ENCODE measurements at places on chromosomes 1 and 21.

GRCh38 chr1:175409938-175410337 is 217.4 kb upstream of the KIAA0040 start:
- no peak for DNase-seq

GRCh38 chr1:15322648-15323350 is 75.8 kb downstream of the FHAD1 start:
- no peak for DNase-seq

DNA sequence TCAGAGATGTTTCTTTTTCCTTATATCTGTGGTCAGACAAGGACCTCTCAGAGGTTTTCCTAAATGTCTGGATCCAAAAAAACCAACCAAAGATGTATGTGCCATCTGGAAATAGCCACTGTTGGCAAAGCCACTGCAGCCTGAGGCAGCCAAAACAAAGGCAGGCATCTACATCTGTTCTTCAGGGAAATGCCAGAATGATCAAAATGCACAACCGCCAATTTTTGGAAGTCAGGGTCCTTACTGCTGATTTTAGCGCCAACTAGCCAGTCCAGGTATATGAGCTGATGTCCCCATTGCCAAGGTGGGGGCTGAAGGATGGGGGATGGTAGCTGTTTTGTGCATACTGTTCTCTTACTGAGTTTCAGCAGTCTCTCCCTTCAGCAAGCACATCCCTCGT is 45.9 kb downstream of the SYT14 start:
- no peak for DNase-seq

- no peak for DNase-seq
These were observed 1.3 kb downstream of the FOXE3 start for GRCh38 chr1:47417170-47418044.

DNA sequence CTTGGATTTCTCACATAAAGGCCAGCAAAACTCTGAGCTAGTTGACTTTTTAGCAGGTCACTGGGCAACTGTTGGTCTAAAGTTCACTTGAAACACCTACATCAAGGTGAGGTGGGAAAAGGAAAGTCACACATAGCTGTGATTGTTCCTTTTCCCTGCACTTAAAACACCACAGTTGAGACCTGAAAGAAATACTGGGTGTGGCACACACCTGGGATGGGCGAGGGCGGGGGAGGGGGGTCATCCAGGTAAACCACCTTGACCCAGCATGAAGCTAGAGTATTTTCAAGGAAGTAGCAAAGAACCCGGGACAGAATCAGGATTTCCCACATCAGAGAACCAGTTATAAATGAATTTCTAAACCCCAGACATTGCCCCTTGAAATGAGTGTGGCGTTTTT is 26.4 kb downstream of the ZNF697 start:
- DNase-seq = no peak

DNA sequence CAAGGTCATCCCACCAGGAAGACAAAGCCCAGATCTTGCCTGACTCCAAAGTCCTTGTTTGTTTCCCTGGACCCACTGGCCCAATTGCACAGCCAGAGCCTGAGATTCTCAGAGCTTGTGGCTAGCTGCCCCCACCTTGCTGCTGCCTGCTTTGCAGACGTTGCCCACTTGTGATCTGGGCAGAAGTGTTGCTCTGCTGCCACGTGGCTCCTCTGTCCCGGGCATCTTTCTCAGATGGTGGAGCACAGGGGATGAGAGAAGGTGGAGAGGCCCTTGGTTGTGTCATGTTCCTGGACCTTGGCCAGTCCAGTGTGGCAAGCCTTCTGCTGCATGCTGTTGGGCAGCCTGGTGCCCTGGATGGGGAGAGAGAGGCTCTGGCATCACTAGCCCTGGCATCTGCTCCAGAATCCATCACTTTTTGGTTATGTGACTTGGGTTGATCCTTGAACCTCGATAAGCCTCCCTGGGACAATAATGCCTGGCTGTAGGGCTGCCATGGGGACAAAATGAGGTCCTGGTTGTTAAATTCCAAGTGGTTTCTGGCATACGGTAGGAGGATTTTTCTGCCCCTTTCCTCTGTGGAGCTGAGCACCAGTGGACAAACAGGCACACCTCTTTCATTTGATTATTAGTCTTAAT is 1.5 kb upstream of the NR0B2 start:
- DNase-seq = no peak

GRCh38 chr21:16550917-16551741 is 821.3 kb downstream of the USP25 start:
- peak; percentile 53 for DNase-seq

DNA sequence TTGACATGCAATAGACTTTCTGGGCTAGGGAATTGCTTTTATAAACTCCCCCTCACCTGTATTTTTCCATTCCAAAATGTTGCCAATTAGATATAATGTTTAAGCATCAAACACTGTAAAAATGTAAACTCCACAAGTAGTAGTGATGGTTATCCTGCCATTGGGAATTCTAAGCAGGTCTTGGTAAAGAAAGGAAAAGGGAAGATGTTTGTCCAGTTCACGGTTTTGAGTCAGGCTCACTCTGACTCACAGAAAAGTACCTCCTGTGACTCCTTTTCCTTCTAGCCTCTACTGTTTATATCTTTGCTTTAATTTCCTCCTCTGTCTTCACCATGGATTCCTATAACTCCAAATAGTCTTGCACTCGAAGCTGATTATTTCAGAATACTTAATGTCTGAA is 19.0 kb upstream of the PTPN14 start:
- DNase-seq = no peak

- DNase-seq = no peak
These were observed 39.3 kb upstream of the LGALS8 start for GRCh38 chr1:236484310-236484971.

- DNase-seq = no peak
These were observed 80.6 kb upstream of the GFI1 start for GRCh38 chr1:92567211-92567868.

- no peak for DNase-seq
These were observed 200.6 kb downstream of the ADGRL2 start for GRCh38 chr1:82001345-82001744.

GRCh38 chr1:211738691-211739301 is 63.4 kb upstream of the NEK2 start:
- DNase-seq = no peak
